Uterine smooth muscle cell (primary cell): ENCODE measurements at places on chromosomes 1 and 21. TPM values are rescaled to one million over a fixed set of nuclear protein-coding genes. Genes with fewer than 3 reads are reported as not detected.

The NSL1 gene
- 18.6 and 34.2 TPM in 2 replicates for total RNA-seq

The NECTIN4 gene
- total RNA-seq, result 0.11 and 0.25 TPM in 2 replicates

The KCNJ9 gene
- total RNA-seq, result not detected in 2 replicates

The RPE65 gene
- not detected in 2 replicates for total RNA-seq

The PLCH2 gene
- total RNA-seq, result 0.11 and 0.12 TPM in 2 replicates

The NTNG1 gene
- total RNA-seq, result 19.0 and 30.4 TPM in 2 replicates

The ANKRD35 gene
- total RNA-seq, result 2.1 and 2.5 TPM in 2 replicates

The S100A12 gene
- total RNA-seq, result not detected in 2 replicates

The KIF2C gene
- 21.6 and 87.8 TPM in 2 replicates for total RNA-seq

The CYYR1 gene
- 0.11 and 0.12 TPM in 2 replicates for total RNA-seq

The HES5 gene
- total RNA-seq, result not detected in 2 replicates

The SLC44A3 gene
- 0.22 and 1.2 TPM in 2 replicates for total RNA-seq

The FAM177B gene
- not detected in 2 replicates for total RNA-seq

The UBL4B gene
- not detected in 2 replicates for total RNA-seq

The TMEM51 gene
- total RNA-seq, result 7.9 and 11.5 TPM in 2 replicates

The ASCL5 gene
- total RNA-seq, result not detected in 2 replicates

The SPRR2G gene
- not detected in 2 replicates for total RNA-seq

The TOMM20 gene
- total RNA-seq, result 94.8 and 102 TPM in 2 replicates

The FLG gene
- under 0.01 TPM in 1 of 2 replicates, not detected in the other for total RNA-seq

The ZNF644 gene
- total RNA-seq, result 63.0 and 64.7 TPM in 2 replicates

The ELAPOR1 gene
- total RNA-seq, result 0.44 and 0.50 TPM in 2 replicates

The AJAP1 gene
- 0.11 and 0.12 TPM in 2 replicates for total RNA-seq

The BNIPL gene
- 0.11 and 1.00 TPM in 2 replicates for total RNA-seq

The SPRR2A gene
- total RNA-seq, result not detected in 2 replicates

The AK4 gene
- 24.2 and 24.6 TPM in 2 replicates for total RNA-seq

The CAMK2N1 gene
- 21.5 and 28.9 TPM in 2 replicates for total RNA-seq

The SMIM1 gene
- total RNA-seq, result 0.55 and 2.5 TPM in 2 replicates

The ZNF648 gene
- total RNA-seq, result not detected in 2 replicates

The RCSD1 gene
- not detected in 2 replicates for total RNA-seq

The KCNN3 gene
- under 0.01 TPM in 2 replicates for total RNA-seq

The TTC22 gene
- not detected in 2 replicates for total RNA-seq

The NCMAP gene
- total RNA-seq, result not detected in 2 replicates

The TRIM58 gene
- total RNA-seq, result 0.37 and 0.66 TPM in 2 replicates

The REN gene
- total RNA-seq, result 0.62 and 0.77 TPM in 2 replicates
